ENCODE measurements at places on chromosomes 4 and X.

- no peak for DNase-seq
Observed at GRCh38 chr4:128572778-128573241, 236.7 kb upstream of the JADE1 start.

GRCh38 chr4:186307497-186307896 lies 41.5 kb downstream of the F11 start:
- DNase-seq, result no peak

- DNase-seq, result no peak
Observed at GRCh38 chrX:11967986-11968869, 170.0 kb upstream of the FRMPD4 start.

GRCh38 chrX:42577936-42578470 lies 200.0 kb downstream of the PPP1R2C start:
- DNase-seq, result no peak

GRCh38 chr4:182073278-182073677 lies 169.9 kb upstream of the TENM3 start:
- DNase-seq, result no peak

DNA sequence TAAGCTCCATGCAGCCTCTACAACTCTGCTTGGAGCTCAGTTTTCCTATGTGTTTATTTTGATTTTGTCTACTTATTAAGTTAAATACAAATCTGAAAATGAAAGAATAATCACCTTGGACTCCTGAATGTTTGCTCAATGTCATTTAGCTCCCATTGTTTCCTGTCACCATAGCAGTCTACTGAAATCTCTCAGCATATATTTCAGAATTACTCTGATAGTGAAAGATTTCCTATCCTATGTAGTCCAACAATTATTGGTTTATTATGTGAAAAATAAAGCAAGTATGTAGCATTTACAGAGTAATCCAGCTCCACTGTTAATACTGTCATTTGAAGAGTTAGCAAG lies 168.4 kb downstream of the CBR4 start:
- no peak for DNase-seq

- no peak for DNase-seq
Observed at GRCh38 chr4:138658518-138658917, 357.1 kb upstream of the NOCT start.

DNA sequence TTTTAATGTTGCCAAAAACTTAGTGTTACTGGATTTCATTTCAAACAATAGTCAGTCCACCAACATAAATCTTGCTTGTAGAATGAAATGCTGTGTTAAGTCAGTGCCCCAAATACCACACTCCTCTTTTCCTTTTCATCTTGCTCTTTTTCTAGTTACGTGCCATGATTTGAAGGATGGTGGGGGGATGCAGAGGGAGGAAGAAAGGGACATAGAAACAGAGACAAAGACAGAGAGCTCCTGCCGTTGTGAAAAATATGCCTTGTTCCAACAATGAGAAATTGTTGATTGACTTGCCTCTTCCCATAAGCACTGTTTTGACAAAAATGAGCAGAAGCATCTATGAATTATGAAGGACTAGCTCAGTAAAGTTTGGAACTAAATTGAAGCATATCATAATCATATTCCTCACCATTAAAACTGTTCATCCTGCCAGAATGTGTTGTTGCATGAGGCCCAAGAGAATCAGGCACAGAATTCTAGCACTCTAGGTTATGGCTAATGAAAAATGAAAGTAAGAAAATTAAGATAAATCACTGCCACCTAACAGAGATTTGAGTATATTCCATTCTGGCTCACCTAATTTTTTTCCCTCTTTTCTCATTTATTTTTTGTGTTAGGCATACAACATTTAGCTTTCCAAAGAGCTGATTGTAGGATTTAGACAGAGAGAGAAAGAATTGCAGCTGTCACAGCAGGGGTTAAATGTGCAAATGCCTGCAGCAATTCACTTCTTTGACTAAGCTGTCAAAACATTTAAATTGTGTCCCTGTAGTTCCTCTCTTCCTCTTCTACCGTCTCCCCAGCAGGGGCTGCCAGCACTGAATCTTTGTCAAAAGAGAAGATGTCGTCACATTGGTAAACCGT lies 111.6 kb upstream of the PTPN13 start:
- DNase-seq, result no peak

- no peak for DNase-seq
Observed at GRCh38 chrX:53261355-53261972, 19.9 kb downstream of the IQSEC2 start.

DNA sequence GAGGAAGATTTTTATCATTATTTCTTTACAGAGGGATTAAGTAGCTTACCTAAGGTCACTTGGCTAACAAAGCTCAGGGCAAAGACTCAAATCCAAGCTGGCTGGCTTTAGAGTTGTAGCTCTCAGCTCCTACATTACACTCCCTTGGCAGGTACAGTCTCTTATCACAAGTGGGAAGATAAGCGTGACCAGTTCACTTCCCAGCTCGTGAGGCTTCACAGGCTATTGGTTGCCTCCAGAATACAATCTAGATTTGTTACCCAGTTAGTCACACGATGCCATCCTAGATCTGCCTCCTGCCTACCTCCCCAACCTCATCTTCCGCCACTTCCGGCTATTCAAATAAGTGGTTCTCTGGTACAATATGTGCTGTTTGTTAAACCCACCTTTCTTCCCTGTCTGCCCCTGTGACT lies 3.7 kb downstream of the MMRN1 start:
- DNase-seq, result no peak

- no peak for DNase-seq
Observed at GRCh38 chr4:6892190-6892908, 17.3 kb upstream of the TBC1D14 start.

DNA sequence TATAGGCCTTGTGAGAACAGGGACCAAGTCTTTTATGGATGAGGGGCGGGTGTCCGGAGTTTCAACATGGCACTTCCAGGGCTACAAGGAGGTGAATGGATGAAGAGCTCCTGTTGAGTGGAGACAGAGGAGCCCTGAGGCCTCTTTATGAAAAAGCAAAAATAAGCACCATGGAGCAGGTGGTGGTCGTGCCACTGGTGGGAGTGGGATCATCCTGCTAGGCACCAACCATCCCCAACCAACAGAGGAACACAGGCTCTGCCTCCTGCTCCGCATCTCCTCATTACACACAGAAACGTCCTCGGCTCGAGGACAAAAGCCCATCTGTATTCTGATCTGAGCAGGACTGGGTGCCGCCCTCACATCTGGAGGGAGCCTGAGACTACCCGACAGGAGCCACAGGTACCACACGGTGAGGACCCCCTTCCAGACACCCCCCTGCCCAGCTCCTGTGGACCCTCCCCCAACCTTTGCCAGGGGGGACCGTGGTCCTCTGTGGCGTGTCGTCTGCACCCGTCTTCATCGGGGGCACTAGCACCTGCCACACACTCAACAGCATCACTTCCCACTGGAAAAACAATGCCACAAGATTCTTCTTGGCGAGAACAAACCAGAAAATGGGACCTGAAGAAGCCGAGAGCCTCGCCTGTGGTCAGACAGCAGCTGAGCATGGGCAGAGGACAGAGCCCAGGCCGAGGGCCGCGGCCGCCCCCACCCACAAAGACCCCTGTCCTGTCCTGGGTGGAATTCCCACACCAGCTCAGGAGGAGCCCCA lies 3.9 kb upstream of the PDE6B start:
- no peak for DNase-seq

DNA sequence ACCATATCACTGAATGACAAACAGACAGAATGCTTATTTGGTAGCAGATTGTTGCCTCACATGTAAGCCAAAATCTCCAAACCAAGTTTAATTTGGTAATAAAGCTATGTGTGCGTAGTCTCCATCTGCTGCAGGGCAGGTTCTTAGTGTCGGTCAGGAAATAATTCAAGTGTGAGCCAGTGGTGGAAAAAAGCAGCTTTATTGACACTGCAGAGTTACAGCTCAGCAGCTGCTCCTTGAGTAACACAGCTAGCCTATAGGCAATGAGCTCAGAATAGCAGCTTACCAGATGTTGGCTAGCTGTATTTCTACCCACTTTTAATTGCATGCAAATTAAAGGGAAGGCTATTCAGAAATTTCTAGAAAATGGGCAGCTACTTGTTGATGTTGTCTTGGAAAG lies 757.8 kb upstream of the HS3ST1 start:
- DNase-seq, result no peak

- no peak for DNase-seq
Observed at GRCh38 chr4:156547439-156547838, 424.2 kb downstream of the PDGFC start.
